Foreskin fibroblast (primary cell): ENCODE measurements at places on chromosomes 1 and 21.

DNA sequence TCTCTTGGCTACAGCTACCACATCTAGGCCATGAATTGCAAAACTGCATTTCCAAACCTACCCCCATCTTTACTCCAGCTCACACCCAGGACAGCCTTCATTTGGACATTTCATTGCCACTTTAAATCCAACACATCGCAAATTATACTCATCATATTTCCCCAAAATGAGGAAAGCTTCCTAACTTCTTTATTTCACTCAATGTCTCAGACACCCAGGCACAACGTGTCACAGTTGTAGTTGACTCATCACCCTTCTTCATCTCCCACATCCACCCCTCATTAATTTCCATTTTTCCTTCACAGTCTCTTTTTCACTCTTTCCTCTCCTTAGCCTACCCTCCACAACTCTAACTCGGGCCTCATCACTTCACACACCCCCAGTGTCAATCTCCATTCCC is 6.7 kb downstream of the OTUD7B start:
- DNase-seq, result no peak

GRCh38 chr1:219489636-219490035 is 123.3 kb downstream of the ZC3H11B start:
- no peak for DNase-seq

DNA sequence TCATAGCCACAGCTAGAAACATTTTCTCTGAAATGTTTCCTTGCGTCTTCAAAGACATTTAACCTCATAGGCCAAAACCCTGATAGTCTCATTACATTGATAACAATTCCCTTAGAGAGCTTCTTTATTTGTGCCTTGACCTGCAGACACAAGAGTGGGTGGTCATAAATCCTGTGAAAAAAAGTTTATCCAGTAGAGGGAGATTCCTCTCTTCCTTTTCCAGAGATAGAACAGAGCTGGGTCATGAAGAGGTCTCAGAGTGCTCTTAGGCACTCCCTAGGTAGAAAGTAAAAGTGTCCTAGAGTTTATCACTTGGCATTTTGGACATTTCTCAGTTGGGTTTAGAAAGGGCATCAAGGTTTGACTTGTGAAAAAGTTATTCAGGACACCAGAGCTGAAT is 426.1 kb downstream of the NUF2 start:
- no peak for DNase-seq

GRCh38 chr1:54290506-54291184 is 90.7 kb downstream of the MRPL37 start:
- no peak for DNase-seq

DNA sequence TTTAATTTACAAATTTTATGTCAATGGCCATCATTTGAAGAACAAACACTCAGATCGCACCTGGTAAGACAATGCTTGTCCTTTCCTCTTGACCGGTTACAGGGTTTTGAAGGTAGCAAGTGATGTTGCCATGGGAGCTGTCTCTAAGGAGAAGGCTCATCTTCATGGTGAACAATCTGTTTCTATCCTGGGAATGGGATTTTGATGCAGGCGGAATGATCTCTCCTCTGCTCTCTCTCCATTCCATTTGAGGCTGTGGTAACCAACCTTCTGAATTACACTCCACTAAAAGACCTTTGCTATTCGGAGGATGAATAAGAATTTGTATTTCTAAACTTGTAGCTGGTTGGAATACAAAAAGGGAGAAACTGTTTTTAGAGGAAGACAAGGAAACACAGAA is 57.9 kb upstream of the SLC5A9 start:
- DNase-seq, result no peak
